Psoas muscle (tissue), 8 donors: ENCODE measurements at places on chromosomes 3 and 15. TPM values are rescaled to one million over a fixed set of nuclear protein-coding genes. Genes with fewer than 3 reads are reported as not detected.

GOLGA6L9 gene
- polyA plus RNA-seq: 1.1 TPM

ZNF860 gene
- polyA plus RNA-seq: 0.05 TPM

MME gene
- polyA plus RNA-seq: 17.5 TPM

COPB2 gene
- polyA plus RNA-seq: 25.6 TPM

FURIN gene
- 37.6 TPM for polyA plus RNA-seq
